ENCODE measurements at places on chromosomes 1 and 21.

- DNase-seq: no peak
These were observed 37.9 kb upstream of the CCDC27 start for GRCh38 chr1:3714284-3714741.

- no peak for DNase-seq
These were observed 13.2 kb downstream of the MAN1C1 start for GRCh38 chr1:25629836-25630235.

- DNase-seq: no peak
These were observed 5.5 kb downstream of the LRRN2 start for GRCh38 chr1:204680051-204680450.

DNA sequence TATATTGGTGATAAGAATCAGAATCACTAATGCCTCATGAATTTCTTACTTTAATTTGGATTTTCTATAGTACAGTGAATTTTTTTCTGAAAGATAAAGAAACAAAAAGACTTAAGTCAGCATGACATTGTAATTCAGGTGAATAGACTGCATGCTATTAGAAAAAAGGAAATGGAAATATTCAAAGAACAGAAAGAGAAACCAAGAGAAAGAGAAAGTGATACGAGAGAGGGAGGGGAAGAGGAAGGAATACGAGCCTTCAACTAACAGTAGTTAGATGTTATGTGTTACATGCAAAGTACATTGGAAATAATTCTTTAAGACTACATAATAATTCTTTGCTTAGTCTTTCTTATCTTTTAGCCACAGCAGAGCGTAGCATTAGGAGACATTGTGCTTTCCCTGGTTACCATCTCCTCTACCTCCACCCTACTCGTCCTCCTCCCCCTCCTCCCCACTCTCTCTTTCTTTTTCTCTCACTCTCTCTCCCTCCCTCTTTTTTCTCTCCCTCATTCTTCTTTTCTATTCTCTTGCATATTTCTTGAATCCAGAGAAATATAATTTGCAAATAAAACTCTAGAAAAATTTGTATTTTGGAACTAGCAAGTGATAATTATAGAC lies 46.4 kb upstream of the ADGRL4 start:
- no peak for DNase-seq

DNA sequence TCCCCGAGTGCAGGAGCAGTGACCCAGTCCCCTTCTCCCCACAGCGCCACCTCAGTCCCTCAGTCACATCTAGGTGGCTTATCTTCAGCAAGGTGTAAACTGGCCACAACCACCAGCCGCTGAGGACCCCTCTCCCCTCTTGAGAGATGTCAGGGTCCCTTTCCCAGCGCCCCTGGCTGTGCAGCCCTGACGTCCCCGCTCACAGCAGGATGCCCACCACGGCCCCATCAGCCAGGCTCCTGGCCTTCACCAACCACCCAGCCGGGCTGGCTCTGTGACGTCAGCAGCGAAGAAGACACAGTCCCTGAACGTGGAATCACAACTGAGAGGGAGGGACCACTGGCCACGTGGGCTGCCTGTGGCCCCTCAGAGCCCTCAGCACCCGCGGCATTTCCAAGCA lies 249.4 kb downstream of the NPHP4 start:
- no peak for DNase-seq

GRCh38 chr1:84434081-84434769 lies 35.9 kb downstream of the DNASE2B start:
- no peak for DNase-seq

DNA sequence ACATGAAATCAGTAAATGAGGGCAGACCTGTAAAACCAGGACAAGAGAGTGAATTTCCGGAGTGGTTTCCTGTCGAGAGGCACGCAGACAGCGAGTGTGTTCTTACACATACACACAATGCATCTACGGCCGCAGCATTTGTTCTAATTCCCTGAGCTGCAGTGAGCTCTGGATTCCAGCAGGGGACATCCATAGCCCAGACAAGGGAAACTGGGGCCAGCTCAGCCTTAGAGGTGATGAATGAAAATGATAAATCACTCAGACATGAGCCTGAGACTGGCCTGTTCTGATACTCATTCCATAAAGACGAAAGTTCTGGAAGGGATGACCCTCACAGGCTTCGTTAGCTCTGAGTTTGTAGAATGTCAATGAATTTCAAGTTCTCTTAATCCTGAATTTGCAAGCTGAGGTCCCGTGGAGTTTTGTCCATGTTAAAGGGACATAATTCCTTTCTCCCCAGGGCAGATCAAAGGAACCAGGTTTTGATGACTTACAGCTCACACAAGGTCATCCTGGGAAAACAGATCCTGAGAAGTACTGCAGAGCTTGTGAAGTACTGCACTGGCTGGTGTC lies 207.9 kb upstream of the C1orf87 start:
- no peak for DNase-seq
